ENCODE measurements at places on chromosomes 12 and 14.

DNA sequence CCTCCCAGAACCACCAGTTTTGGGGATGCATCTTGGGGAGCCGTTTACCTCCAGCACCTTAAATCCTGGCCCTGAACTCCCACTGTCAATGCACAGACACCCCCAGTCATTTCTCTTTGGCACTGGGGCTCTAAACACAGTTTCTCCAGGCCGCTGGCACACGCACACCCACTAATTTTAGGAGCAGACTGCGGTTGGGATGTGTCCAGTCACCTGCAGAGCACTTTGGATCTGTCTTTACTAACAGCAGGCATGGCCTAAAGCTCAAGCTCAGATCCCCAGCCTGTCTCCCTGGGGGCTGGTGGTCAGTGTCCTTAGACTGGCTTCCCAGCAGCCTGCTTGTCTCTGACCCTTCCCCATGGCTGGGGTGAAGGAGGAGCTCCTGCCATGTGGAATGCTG, 49.9 kb downstream of the SYNE3 start:
- DNase-seq = no peak

DNA sequence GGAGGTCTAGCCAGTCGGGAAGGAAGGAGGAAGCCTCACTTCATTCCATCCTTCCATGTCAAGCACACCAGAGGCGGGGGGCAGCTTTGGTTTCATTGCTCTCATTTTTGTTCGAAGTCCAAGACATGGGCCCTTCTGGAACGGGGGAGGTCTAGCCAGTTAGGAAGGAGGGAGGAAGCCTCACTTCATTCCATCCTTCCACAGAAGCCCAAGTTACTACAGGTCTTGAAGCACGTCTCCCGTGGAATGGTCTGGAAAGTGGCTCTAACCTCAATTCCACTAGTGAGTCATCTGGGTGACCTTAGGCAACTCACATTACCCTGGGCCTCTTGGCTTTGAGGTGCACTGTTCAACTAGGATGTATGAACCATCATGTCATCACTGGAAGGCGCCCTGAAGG, 156.3 kb downstream of the NTF3 start:
- no peak for DNase-seq

DNA sequence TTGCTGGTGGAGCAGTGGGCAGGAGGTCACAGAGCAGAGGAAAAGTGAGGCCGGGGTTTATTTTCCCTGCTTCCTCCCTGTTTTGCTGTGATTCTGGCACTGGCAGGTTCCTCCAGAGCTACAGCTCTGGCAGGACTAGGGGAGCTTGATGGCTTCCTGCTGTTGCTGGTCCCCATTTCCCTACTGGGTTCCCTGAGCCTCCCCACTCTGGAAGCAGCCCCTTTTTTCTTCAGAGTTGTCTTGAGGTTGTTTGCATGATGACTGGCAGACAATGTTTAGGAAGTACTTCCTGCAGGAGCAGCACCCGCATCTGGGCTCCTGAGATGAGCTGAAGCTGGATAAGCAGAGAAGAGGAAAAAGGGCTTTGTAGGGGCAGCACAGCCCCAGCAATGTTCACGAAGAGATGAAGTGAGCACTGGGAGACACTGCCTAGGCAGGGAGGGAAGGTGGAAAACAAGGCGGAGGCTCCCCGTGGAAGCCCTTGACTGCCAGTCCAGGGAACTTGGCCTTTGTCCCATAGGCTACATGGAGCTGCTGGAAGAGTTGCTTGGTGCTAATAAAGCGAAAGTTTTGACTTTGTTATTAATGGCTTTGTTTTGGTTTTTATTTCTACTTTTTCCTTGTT, 126.9 kb downstream of the SLC38A6 start:
- DNase-seq = no peak

DNA sequence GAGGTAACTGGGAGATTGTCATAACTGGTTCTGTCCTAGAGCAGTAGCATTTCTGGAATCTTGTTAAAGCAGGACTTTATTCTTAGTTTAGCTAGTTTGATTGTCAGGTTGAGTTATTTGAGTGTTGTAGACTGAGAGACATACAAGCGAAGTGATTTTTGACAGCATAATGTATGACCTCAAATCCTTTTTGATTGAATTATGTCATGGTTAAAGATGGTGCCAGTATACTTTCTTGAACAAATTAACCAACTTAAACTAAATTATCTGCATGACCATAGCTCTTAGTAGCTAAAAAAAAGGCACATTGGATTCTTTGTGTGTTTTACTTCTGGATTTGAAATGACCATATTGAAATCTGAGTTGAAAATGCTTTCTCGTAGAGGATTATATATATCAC, 626.6 kb downstream of the TMTC2 start:
- DNase-seq = no peak

DNA sequence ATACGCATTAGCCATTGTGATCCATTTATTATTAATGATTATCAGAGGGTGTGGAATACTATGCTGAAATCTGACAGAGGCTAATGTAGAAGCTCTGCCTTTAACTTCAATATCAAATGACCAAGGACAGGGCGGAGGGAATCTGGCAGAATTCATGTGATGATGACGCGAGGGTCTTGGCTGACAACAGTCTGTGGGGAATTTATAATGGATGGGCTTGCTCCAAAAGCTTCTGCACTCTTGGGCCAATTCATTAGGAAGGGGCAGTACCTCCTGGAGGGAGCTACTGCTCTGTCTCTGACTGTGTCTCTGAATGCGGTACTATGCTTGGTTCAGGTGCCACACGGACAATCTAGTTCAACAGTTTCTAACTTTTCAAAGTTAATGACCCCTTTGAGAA, 46.2 kb downstream of the GALNT8 start:
- no peak for DNase-seq

GRCh38 chr12:124739953-124740561, 123.6 kb downstream of the SCARB1 start:
- DNase-seq = no peak

Data from immature natural killer cell (primary cell).